ENCODE measurements at places on chromosomes 12 and 14. TPM values are rescaled to one million over a fixed set of nuclear protein-coding genes. Genes with fewer than 3 reads are reported as not detected.

The RASSF9 gene
- total RNA-seq, result 1.4 TPM

The SDR9C7 gene
- total RNA-seq, result not detected

The RIPK3 gene
- total RNA-seq, result not detected

The WSCD2 gene
- total RNA-seq, result not detected

The SDS gene
- 2.1 TPM for total RNA-seq

The IFNG-AS1 gene
- not detected for total RNA-seq

The CLEC14A gene
- total RNA-seq, result not detected

The NOPCHAP1 gene
- 20.1 TPM for total RNA-seq

The CD163 gene
- not detected for total RNA-seq

The SLC6A13 gene
- 0.31 TPM for total RNA-seq

The VWF gene
- total RNA-seq, result 0.07 TPM

The PRPH gene
- 1.6 TPM for total RNA-seq

The CPNE6 gene
- not detected for total RNA-seq

The C12orf54 gene
- total RNA-seq, result not detected

The USP44 gene
- total RNA-seq, result 0.20 TPM

The FGD6 gene
- total RNA-seq, result 13.6 TPM

The ATP2A2 gene
- 277 TPM for total RNA-seq
